Suppressor macrophage treated with lipopolysaccharide for 1 hour (primary cell): ENCODE measurements at places on chromosomes 16 and 17.

- no peak for DNase-seq
Observed at GRCh38 chr17:39376434-39376833, 25.0 kb downstream of the FBXL20 start.

DNA sequence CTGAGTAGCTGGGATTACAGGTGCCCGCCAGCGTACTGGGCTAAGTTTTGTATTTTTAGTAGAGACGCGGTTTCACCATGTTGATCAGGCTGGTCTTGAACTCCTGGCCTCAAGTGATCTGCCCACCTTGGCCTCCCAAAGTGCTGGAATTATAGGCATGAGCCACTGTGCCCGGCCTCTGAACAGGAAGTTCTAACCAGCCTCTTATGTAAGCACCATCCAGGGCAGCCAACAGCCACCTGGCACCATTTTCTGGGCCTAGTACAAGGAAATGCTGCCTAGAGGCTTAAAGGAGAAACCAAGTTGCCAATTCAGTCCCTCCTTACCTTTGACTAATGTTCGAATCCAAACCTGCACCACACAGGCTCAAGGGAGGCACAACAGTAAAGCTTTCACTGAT lies 8.5 kb upstream of the SLC39A11 start:
- DNase-seq = no peak

DNA sequence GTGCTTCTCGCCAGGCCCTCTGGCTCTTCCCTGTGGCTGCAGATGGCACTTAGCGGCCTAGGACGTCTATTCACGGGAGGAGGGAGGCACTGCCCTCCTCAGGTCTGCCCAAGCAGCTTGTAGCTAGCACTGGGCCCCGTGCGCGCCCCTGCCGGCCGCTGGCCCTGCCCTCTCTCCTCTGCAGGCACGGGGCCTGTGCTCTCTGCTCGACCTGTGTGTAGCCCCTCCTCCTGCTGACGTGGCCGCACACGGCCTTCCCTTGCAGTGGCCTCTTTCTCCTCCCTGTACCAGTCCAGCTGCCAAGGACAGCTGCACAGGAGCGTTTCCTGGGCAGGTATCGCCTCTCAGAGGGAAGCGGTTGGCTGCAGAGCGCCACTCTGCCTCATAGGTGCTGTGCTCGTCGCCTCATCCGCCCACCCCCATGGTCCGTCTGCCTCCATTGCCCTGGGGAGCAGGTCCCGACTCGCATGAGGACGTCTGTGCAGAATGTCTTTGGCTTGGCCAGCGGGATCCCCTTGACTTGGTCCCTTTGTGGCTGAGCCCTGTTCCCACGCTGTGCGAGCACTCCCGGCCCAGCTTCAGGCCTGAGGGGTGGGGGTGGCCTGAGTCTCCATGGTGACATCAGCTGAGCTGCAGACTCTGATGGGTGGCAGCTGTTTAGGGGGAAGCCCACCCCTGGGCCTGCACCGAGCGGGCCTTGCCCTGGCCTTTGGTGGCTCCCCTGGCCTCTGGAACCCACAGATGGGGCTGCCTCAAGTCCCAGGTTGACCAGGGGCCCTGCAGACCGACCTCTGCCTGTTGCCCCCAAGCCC lies 34.6 kb downstream of the TSC2 start:
- DNase-seq = no peak

DNA sequence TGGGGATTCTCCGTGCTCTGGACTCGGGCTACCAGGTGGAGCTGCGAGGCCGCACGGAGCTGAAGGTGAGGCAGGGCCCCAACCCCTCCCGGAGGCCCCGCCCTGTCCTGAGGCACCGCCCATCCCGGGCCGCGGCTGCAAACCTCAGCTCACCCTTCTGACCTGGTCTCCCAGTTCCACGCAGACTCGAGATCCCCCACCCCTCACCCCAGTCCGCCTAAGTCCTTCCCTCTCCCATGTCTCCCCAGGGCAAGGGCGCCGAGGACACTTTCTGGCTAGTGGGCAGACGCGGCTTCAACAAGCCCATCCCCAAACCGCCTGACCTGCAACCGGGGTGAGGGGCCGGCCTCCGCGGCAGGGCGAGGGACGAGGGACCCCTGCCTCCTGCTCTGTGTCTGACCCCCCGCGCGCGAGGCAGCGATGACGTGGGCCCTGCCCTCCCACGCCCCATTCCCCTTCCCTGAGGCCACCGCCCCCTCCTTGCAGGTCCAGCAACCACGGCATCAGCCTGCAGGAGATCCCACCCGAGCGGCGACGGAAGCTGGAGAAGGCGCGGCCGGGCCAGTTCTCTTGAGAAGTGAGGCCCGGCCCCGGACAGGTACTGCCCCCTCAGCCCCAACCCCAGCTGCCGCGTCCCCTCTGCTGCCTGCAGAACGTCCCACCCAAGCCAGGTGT lies 13.7 kb downstream of the GUCY2D start:
- DNase-seq = peak; percentile 27

DNA sequence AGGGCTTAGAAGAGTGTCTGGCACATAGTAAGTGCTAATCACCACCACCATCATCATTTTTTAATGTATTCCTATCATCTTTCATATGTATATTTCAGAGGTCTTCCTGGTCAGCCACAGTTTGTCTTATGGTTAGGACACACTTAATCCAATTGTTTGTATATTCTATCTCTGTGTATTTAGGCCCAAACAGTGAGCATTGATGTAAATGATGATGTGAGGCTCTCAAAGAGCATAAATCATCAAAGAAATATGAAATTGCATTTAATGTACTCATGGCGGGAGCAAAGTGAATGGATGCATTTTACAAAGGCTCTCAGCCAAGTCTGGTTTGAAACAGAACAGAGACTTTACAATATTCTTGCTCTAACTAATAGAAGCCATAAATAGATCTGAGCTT lies 24.1 kb upstream of the MPHOSPH6 start:
- DNase-seq = no peak

DNA sequence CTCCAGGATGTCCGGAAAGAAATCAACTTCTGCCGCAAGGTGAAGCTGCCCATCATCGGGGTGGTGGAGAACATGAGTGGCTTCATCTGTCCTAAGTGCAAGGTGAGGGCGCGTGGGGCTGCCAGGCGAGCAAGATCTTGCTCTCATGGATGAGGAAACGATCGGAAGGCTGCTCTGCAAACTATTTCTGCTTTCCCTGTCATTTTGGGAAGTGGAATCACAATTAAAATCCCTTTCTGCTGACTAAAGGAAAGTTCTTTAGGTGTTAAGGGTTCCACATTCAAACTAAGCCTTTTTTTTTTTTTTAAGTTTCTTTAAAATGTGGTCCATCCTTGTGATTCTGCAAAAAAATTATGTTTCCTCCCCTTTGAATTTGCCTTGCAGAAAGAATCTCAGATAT lies 17.7 kb downstream of the NUBP1 start:
- DNase-seq = peak; percentile 46

DNA sequence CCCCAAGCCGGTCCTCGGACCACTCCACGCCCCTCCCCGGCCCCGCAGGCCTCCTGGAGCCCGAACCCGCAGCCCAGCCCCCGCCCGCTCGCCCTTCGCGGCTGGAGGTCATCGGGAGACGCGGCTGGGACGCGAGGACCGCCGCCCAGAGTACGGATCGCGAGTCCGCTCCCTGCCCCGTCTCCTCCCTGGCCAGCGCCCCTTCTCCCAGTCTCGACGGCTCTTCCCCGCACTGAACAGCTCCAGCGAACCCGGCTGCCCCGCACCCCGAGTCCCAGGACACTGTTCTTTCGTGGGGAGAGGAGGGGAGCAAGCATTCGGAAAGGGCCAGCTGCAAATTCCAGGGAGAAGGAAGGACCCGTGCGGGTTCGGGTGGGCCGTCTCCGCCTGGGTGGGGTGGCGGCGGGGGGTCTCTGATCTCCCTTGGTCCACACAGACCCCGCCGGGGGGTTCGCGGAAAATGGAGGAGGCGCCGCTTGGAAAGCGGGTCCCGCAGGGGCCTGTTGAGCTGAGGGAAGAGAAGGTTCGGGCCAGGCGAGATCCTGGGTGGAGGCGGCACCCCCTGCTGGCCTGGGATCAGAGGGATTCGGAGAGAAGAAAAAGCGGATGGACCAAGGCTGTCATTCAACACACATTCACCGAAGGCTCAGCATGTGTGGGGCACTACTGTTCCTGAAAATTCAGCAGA lies 632 bp upstream of the RTN4RL1 start:
- DNase-seq = peak; percentile 70

DNA sequence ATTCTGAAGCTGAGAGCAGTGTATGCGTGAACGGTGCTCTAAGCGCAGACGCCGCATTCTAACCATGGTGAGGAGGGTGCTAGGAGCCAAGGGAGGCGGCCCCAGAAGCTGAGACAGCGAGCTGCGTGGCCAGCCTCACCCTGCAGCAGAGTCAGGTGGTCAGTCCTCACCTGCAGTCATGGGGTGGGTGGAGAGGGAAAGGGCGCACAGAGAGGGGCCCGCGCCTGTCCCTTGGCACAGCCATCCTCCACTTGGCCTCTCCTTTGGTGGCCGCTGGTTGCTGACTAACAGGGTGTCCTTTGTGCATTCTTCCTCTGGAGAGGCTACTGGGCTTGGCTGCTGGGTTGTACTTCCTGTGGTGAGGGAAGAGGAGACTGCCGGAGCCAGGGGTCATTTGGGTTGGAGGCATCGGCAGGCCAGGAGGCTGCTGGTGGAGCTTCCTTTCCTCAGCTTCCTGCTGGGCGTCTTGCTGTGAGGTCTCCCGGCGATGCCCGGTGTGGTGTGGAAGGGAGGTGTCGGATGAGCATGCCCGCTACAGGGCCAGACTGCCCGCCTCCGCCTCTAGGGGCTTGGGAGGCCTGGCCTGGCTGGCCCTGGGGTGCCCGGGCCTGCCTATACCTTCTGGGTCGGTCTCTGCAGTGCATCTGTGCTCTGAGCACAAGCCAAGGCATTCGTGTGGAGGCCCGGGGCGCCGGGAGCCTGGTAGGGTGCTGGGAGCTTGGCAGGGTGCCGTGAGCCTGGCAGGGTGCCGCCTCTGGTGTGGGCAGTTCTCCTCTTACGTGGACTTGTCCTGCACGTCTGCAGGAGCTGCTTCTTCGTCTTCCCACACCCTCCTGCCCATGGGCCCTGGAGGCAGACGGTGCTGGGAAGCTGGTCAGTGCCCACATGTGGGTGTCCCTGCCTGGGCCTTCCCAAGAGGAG lies 17.4 kb downstream of the RNF213 start:
- DNase-seq = no peak

- no peak for DNase-seq
Observed at GRCh38 chr16:4057439-4057877, 58.8 kb downstream of the ADCY9 start.

DNA sequence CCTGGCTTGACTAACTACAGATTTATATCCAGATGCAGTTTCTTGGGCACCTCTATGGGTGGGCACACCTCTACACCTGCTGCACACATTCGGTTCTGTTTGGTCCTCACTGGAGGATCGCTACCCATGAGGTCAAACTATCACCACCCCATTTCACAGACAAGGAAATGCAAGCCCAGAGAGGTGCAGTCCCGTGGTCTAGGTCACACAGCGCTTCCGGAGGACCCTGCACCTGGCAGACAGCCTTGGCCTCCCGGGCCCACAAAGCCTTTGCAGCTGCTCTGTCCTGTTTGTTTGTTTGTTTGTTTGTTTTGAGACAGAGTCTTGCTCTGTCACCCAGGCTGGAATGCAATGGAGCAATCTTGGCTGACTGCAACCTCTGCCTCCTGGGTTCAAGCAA lies 39.3 kb upstream of the JPH3 start:
- no peak for DNase-seq

DNA sequence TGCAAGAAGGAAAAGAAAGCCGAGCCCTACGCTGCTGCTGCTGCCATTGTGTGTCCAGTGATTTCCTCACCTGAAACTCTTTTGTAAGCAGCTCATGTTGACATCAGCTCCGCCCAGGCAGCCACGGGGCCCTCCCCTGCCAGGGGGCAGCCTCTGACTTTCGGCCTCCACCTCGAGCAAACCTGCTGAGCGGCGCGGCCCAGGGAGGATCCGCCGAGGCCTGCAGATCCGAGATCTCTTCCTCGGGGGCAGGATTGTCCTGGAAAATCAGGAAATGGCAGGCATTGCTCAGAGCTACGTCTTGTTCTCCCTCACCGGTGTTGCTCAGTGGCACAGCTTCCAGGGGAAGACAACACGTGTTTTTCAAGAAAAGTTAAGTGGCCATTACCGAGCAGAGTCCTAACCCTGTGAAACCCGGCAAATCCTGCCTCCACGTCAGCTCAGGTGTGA lies 35.6 kb upstream of the ZNF750 start:
- DNase-seq = no peak

GRCh38 chr17:54979657-54980056 lies 11.1 kb downstream of the STXBP4 start:
- DNase-seq = no peak

DNA sequence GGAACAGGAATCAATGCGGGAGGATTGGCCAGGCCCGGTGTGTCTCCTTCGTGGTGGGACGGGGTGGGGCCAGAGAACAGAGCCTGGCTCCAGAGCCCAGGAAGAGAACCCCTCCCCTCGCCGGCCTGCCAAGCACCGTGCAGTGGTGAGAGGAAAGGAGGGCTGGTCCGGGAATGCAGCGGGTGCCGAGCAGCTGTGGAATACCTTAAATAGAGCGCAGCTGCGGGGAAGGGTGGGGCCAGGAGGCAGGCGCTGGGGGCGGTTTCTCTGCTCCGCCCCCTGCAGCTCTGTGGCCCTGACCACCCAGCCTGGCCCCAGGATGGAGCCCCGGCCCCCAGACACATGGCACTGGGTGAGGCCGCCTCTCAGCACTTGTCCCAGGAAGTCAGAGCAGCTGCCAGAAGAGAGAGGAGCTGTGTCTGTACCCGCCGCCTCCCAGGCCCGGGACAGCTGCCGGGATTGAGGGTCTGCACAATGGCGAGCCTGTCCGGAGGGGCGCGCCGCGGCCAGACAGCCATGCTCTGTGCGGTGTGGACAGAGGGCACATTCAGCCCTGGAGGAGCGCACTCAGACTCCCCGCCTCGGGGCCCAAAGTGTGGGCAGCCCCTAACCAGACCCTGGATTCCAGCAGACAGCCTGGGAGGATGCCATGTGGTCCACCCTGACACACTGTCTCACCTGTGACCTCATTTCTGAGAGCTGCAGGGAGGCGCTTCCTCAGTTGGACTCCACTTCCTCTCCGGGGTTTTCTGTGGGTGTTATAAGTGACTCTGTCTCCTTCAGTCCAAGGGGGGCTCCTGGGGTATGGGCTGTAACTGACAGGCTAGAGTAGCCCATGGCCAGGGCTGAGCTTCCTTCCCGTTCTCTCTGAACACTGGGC lies 268.8 kb downstream of the SEC14L1 start:
- DNase-seq = no peak

DNA sequence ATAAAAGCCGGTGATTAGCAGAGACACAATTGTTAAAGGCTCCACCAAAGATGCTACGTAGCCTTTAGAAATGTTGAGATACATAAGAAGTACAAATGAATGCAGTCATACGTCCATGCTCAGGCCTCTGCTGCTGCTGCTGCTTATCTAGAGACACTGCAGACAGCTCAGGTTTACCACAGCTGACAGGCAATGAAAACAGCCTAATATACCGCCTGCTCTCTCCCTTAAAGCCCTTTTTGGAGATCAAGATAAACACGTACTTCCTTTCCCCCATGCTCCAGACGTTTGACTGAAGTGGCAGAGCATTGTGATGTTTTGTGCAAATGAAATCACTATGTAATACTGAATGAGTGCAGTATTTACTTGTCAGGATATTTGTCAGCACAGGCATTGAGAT lies 185.3 kb downstream of the AATF start:
- DNase-seq = no peak

DNA sequence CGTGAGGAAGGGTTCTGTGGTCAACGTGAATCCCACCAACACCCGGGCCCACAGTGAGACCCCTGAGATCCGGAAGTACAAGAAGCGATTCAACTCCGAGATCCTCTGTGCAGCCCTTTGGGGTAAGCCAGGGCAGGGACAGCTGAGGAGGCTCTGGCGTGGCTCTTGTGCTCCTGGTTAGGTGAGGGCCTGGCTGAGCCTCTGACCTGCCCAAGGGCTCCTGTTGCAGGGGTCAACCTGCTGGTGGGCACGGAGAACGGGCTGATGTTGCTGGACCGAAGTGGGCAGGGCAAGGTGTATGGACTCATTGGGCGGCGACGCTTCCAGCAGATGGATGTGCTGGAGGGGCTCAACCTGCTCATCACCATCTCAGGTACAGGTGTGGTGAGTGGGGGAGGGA lies 4.2 kb upstream of the C17orf107 start:
- DNase-seq = no peak
